ENCODE measurements at places on chromosomes 5 and 9.

DNA sequence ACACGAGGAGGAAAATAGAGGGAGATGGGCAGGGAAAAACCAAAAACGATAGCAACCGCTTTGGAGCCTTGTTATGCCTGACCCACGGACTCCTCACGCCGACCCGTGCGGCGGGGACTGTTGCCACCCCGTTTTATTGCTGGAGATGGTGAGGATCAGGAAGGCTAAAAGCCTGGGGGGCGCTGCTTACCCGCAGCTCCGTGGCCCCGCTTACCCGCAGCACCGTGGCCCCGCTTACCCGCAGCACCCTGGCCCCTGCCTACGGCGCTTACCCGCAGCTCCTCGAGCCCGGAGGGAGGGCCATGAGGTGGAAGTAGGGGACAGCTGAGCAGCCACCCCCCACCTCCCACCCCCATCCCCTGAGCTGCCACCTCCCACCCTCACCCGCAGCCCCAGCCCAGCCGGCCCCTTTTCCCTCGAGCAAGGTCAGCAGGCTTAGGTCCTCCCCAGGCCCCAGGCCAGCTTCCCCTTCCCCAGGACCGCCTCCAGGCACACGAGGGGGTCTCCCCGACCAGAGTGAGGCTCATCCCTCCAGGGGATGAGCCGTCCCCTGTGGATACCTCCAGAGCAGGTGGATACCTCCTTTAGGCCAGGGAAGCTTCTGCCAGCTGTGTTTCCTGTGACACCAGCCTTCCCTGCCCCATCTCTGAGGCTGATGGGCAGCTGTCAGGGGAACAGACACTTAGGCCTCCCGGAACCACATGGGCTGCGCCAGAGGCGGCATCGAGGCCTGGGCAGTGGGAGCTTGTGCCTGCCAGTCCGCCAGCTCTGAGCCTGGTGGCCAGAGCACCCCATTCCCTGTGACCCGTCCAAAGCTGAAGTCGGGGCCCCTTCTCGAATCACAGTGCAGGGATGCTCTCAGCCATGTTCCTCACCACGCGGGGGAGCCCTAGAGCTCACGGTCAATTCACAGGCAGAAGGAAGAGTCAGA lies 92.3 kb downstream of the LMX1B start:
- DNase-seq, result peak; percentile 81

DNA sequence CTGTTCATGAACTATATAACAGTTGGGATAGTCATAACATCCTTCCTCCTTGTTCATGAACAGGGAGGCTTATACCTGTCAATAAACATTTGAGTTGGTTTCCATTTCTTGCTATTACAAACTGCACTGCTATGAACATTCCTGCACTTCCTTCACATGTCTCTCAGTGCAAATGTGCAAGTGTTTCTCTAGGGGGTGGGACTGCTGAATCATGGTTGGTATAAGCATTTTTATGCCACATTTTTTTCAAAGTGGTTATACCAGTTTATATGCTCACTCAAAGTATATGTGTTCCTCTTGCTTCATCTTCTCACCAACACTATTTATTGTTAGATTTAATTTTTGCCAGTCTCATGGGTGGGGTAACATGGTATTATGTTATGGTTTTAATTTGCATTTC lies 25.8 kb upstream of the TPD52L3 start:
- DNase-seq, result no peak

- DNase-seq, result no peak
Measured at GRCh38 chr5:96199713-96200183, 233.3 kb downstream of the PCSK1 start.

DNA sequence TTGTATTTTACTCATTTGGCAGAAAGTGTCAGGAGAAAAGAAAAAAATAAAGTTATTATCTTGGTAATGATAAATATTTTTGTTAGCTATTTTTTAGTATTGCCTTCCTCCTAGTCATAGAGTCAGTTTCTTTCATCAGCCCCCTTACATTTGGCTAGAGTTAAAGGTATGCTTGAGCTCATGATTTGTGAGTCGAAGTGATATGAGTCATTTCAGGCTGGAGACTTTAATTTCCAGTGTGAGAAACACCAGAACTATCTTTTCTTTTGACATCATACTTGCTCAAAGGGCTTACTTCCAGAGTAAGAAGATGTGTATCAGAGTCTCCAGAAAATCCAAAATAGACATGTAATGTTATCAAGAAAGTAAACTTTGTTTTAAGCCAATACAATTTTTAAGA lies 746.7 kb upstream of the TYRP1 start:
- DNase-seq, result no peak

DNA sequence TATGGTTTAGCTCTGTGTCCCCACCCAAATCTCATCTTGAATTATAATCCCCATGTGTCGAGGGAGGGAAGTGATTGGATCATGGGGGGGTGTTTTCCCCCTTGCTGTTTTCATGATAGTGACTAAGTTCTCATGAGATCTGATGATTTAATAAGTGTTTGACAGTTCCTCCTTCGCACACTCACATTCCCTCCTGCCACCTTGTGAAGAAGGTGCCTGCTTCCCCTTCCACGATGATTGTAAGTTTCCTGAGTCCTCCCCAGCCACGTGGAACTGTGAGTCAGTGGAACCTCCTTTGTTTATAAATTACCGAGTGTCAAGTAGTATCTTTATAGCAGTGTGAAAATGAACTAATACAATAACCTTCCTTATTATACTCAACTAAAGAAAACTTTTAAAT lies 24.3 kb upstream of the TEX10 start:
- DNase-seq, result no peak

GRCh38 chr5:86565197-86565789 lies 52.4 kb upstream of the COX7C start:
- DNase-seq, result no peak

DNA sequence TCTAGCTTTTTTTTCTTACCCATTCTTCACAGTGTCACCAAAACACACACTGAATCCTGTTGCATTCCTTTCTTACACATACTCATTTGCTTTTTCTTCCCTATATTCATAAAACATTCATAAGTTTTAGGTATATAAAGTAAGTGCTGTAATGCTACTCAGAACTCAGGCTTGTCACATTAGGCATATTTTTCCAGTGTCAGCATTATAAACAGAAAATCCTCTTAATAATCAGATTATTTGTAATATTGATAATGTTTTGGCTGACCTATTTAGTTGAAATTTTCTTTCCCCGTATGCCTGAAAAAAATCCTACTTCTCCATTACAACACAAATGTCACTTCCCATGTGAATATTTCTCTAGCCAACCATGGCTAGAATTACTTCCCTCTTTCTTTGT lies 743.0 kb upstream of the NUDT12 start:
- DNase-seq, result no peak
